Activated naive CD4-positive, alpha-beta T cell treated with anti-CD3 and anti-CD28 coated beads for 36 hours (primary cell): ENCODE measurements at places on chromosomes 3 and 15.

DNA sequence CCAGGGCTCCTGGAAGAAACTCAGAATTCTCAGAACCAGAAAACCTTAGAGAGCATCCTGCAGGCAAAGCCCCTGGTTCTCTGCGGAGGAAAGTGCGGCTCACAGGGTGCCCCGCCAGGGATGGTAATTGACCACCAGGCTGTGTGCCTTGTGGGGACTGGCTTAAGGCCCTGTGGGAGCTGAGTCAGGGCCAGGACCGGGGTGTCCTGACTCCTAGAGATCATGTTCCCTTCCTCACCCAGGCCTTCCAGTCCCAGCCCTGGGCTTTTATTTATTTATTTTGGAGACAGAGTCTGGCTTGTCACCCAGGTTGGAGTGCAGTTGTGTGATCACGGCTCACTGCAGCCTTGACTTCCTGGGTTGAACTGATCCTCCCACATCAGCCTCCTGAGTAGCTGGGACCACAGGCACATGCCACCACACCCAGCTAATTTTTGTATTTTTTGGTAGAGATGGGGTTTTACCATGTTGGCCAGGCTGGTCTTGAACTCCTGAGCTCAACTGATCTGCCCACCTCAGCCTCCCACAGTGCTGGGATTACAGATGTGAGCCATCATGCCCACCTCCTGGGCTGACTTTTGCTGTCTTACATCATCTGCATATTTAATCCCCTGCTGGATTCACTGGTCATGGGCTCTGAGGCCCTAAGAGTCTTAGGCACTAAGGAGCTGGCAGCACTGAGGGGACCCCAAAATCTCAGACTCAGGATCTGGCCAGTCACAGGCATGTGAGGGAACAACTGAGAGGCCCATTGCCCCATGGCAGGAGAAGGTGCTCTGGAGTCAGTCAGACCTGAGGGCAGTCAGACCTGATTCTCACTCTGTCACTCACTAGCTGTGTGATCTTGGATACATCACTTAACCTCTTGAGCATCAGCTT is 20.4 kb upstream of the LAMP3 start:
- DNase-seq = no peak

- no peak for DNase-seq
These were observed 38.6 kb downstream of the EPHA3 start for GRCh38 chr3:89145995-89146394.

DNA sequence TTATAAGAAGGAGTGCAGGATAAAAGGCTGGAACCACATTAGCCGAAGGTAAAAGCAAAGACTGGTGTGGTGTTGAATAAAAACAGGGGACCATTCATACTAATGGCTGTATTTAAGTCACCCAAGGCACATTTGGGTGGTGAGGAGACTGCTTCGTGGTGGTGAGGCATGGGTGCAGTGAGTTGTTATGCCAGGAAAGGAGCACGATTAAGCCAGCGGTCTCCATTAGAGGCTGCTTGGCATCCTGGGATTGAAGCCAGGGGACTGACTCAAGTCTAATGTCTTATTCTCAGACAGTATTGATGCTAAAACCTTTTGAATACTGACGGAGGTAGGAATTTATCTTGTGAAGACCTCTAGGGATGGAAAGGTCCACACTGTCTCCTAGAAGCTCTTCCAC is 21.9 kb downstream of the FEM1B start:
- DNase-seq = no peak

GRCh38 chr3:67405193-67405592 is 249.2 kb downstream of the SUCLG2 start:
- DNase-seq = no peak

GRCh38 chr3:159137949-159138348 is 336.1 kb downstream of the MFSD1 start:
- no peak for DNase-seq

DNA sequence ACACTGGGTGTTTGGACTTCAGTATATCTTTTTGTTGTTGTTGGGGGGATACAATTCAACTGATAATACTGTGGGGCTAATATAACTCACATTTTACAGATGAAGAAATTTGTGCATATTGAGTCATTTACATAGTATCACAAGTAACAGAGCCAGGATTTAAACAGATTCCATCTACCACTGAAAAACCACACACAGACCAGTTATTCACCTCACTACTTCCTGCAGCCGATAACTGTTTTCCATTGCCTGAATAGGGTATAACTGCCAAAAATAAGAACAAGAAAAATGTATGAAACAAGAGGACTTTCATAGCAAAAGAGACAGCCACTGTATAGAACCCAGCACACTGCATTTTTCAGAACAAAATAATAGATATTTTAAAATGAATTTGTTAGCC is 215.8 kb upstream of the CNTN6 start:
- DNase-seq = no peak
